ENCODE measurements at places on chromosomes 5 and 9. TPM values are rescaled to one million over a fixed set of nuclear protein-coding genes. Genes with fewer than 3 reads are reported as not detected.

GRCh38 chr9:110105107-110105506 lies 102.9 kb downstream of the C9orf152 start:
- no peak for DNase-seq

DNA sequence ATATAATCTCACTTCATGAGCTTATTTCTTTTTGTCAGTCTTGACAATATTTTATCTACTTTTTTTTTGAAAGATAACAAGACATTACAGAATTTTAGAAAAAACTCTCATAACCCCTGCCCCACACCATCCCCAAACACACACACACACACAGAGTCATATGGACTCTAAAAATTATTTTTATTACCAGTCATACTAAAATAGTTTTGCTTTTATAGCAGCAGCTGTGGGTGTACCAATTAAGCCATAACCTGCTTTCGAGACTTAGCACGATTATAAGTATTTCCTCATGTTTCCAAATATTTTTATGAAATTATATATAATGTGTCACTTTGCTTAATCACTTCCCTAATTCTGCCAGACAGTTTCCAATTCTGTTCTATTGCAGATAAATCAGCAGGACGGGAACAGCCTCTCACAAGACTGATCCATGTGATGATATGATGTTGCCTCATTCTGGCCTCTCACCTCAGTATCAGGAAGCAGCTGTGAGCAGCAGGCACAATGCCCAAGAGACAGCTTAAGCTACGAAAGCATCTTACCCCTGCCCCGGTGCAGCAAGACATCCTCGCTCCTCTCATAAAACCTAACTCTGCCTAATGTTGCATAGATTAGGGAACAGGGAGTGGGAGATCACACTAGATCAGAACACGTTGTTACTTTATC lies 7.0 kb downstream of the PDCL start:
- DNase-seq, result no peak

The STPG3 gene
- not detected for total RNA-seq

DNA sequence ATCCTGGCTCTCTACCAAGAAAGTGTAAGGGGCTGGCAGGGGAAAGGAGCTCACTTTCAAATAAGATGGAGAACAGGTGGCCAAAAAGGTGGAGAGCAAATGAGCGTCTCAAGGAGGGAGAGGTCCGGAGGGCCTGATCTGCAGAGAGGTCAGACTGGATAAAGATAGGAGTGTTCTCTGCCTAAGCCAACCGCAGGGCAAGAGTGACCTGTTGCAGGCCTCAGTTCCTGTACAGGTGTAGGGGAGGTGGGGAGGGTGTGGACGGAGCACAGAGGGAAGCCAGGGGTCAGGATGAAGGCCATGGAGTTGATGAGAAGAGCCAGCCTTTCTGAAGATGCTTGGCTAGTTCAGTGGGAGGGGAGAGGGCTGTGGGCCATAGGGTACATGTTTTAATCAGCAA lies 239.7 kb downstream of the HSPA4 start:
- no peak for DNase-seq

The NTNG2 gene
- 16.3 TPM for total RNA-seq

- DNase-seq, result no peak
These were observed 292.7 kb downstream of the IRX1 start for GRCh38 chr5:3888310-3888709.

- peak; percentile 30 for DNase-seq
These were observed 17.1 kb downstream of the SCAI start for GRCh38 chr9:125126019-125126746.

The ABCA1 gene
- total RNA-seq, result 28.5 TPM

All from frontal cortex (tissue), 4 donors.